GM23248 (cell line): ENCODE measurements at places on chromosomes 1 and 21.

DNA sequence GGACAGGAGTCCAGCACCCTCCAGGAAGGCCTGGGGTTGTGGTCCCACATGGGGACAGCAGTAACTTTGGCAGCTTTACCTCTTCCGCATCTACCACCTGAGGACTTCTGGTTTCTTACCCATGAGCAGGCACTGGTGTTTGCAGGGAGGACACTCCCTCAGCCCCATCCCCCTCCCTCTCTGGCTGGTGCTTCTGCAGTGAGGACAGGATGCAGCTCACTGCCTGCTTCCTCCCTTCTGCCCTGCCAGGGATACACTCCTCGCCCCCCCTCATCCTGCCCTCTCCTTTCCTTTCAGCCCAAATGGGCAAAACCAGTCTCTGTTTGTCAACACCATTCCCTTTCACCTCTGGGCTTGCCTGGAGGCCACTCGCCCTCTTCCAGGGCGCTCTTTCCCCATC, 62.4 kb downstream of the KIRREL1 start:
- DNase-seq: no peak

GRCh38 chr1:209866201-209866600, 38.4 kb downstream of the UTP25 start:
- DNase-seq: no peak

GRCh38 chr1:78088015-78088414, 42.2 kb downstream of the GIPC2 start:
- no peak for DNase-seq

DNA sequence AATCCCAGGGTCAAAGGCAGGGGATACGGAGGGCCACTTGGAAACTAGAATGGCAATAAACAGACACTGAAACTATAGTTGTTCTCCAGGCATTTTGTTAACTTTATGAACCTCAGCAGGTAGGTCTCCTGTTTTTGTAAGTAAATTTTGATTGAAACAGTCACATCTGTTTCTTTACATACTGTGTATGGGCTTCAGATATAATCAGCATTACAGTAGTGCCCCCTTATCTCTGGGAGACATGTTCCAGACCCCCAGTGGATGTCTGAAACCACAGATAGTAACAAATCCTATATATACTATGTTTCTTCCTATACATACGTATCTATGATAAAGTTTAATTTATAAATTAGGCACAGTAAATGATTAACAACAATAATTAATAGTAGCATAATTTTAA, 11.5 kb downstream of the STIL start:
- no peak for DNase-seq

DNA sequence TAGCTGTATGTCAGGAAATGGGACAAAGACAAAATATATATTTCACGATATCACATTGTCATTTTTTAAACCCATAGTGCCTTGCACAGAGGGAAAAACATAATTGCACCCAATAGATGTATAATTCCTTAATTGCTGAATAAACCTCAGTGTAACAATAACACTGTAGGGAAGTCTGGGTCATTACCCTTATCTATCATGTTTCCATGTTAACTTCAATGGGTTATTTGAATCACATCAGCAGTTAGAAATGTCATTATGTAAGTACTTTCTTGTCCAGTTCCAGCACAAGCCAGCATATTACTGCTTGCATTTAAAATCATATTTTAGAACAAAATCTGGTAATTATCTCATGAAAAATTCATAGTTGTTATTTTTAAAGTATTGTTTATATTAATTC, 222.7 kb downstream of the HMCN1 start:
- no peak for DNase-seq

GRCh38 chr1:246153796-246154212, 353.3 kb downstream of the SMYD3 start:
- no peak for DNase-seq

- DNase-seq: peak; percentile 69
Observed at GRCh38 chr1:23168079-23168444, 594 bp downstream of the LUZP1 start.

GRCh38 chr1:20185834-20186782, at the start of the genes PLA2G2C and UBXN10:
Gene PLA2G2C, minus strand, starts transcription at chr1:20186518. Its CDS starts 9,155 bp downstream, at chr1:20177363.
Gene UBXN10, plus strand, starts transcription at chr1:20186096. Its CDS starts 4,466 bp downstream, at chr1:20190562.
- peak; percentile 23 for DNase-seq

GRCh38 chr1:33547576-33547975, 75.1 kb downstream of the ZSCAN20 start:
- DNase-seq: no peak

DNA sequence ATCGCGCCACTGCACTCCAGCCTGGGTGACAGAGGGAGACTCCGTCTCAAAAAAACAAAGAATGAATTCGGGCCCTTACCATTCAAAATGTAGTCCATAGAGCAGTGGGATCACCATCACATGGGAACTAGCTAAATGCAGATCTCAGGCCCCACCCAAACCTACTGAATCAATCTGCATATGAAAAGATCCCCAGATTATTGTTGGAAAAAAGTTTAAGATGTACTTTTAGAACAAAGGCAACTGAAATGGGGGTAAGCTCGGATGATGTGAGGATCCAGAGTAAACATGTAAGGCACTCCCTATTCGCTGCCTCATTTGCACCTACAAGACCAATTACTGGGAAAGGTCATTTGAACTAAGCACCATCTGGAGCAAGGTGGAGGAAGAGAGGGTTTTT, 803 bp upstream of the FLAD1 start:
- no peak for DNase-seq

DNA sequence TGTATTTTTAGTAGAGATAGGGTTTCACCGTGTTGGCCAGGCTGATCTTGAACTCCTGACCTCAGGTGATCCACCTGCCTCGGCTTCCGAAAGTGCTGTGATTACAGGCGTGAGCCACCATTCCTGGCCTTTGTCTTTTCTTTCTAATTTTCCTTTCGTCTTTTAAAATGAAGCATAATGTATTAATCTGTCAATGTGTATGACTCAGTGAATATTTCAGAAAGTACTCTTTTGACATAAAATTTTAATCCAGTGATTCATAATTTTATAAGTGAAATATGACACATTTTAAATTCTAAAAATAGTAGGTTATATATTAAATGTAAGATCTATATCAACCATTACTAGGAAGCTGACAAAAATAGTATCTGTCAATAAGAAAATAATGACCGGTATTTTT, 1059.0 kb upstream of the PRMT6 start:
- no peak for DNase-seq

- DNase-seq: no peak
Observed at GRCh38 chr1:35592991-35593769, 20.1 kb downstream of the TFAP2E start.

DNA sequence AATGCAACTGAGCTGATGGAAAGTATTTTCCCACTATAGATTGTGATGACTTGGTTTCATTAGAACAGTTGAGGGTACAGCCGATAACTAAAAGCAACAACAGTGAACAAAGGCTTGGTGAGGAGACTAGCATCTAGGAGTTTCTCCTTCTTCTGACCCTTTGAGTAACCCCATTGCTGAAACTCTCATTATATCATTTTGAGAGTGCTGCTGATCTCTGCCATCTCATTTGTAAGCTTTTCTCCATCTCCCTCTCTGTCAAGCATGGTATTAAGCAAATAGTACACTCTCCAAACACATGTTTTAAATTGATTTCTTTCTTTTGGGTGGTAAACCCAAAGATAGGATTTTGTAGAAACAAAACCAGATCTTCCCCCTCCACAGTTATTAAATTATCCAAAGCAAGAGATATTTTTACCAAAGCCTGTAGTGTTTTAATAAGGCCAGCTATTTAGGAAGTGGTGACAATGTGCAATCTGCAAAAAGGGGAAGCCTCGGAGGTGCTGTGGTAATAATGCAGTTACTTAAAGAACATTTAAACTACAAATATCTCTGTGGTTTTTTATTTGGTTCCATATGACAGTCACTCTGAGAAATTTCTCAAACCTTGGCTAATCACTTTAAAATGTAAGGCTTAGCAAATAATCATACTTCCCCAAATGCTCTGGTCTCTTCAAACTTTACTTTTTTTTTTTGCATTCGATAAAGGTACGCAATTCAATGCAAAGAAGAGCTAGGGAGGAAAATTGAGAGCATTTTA, 287.5 kb downstream of the HLX start:
- no peak for DNase-seq

GRCh38 chr1:225868631-225869330, 13.4 kb downstream of the TMEM63A start:
- no peak for DNase-seq

GRCh38 chr1:167344112-167344511, 123.4 kb downstream of the POU2F1 start:
- peak; percentile 23 for DNase-seq

GRCh38 chr1:246069581-246069980, 437.5 kb downstream of the SMYD3 start:
- no peak for DNase-seq

GRCh38 chr1:167701510-167701909, 20.3 kb upstream of the MPZL1 start:
- DNase-seq: no peak

- no peak for DNase-seq
Observed at GRCh38 chr1:209880031-209880430, 52.3 kb downstream of the UTP25 start.

GRCh38 chr21:35070436-35070835, 21.3 kb upstream of the RUNX1 start:
- DNase-seq: no peak

- no peak for DNase-seq
Observed at GRCh38 chr1:3879787-3880428, 20.2 kb downstream of the C1orf174 start.

DNA sequence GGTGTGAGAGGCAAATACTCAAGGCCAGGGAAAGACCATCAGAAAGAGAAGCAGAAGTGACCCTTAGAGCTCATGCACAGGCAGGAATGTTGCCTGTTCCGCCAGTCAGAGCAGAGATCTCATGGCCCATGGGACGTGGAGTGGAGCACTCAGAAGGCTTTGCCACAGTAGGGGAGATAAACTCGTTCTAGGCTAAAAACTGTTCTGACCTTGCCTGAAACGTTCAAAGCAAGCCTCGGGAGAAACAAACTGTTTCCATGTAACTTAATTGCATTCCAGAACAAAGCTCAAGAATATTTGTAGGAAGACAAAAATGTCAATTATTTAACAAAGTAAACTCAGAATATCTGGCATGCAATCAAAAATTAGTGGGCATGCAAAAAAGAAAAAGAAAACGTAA, 20.7 kb upstream of the SLC19A1 start:
- no peak for DNase-seq

- DNase-seq: peak; percentile 12
Observed at GRCh38 chr1:216847397-216848036, 124.3 kb upstream of the ESRRG start.

DNA sequence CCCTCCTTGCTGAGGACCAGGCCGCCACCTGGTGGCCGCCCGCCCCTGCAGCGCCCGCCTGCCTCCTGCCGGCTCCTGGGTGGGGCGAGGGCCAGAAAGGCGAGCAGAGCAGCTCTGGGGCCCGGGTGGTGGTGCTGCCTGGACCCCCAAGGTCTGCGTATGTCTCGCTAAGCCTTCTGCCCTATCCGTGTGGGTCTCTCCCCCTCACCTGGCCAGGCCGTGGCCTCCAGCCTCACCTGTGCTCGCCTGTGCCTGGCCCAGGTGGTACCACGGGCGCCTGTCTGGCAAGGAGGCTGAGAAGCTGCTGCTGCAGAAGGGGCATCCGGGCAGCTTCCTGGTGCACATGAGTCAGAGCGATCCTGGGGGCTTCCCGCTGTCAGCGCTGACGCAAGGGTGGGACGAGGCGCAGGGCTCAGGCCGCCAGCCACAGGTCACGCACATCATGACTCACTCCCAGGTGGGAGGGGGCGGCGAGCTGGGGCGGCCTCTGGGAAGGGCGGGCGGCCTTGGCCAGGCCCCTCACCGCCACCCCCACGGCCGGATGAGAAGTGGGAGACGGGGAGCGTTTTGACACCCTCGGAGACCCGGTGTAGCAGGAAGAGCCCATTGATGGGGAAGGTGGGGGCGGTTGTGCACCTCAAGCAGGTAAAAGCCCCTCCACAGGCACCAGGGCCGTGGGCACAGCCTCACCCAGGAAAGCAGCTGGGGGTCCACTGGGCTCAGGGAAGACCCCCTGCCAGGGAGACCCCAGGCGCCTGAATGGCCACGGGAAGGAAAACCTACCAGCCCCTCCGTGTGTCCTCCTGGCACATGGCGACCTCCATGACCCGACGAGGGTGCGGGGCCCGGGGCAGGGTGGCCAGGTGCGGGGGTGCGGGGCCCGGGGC, 9.9 kb downstream of the RNF223 start:
- DNase-seq: peak; percentile 75

DNA sequence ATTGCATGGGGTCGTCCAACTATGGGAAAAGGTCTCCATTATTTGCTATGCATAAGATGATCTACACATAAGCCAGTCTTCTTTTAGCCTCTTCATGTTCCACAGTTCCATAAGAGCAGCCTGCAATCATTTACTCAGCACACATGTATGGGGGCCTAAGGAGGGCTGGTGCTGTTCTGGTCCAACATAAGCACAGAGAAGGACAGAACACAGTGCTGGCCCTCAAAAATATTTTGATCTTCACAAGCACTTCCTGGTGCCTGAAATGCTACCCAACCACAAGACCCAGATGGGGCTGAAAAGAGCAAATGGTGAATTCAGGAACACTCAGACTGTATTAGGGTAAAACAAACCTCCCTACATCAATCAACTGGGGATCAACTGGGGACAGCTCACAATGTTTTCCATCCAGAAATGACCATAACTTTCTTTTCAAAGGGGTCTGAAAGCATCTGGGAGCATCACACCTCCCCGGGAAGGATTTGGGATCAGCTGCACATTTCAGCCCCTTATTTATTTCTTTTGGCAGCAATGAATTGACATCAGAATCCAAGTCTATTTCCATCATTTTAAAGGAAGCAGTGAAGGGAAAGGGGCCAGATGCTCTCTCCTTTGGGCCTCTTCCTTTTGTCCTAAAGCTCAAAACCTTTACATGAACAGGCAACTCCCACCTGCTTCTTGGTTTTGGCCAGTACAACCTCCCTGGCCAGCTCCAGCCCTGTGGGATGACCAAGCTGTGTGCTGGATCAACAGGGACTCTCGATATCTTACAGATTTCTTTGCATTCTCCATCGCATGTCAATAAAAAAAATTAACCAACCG, 45.7 kb downstream of the KCNN3 start:
- DNase-seq: no peak

GRCh38 chr1:226438007-226438406, 30.1 kb upstream of the PARP1 start:
- DNase-seq: peak; percentile 51

- no peak for DNase-seq
Observed at GRCh38 chr21:39625211-39625895, 12.6 kb downstream of the B3GALT5 start.

DNA sequence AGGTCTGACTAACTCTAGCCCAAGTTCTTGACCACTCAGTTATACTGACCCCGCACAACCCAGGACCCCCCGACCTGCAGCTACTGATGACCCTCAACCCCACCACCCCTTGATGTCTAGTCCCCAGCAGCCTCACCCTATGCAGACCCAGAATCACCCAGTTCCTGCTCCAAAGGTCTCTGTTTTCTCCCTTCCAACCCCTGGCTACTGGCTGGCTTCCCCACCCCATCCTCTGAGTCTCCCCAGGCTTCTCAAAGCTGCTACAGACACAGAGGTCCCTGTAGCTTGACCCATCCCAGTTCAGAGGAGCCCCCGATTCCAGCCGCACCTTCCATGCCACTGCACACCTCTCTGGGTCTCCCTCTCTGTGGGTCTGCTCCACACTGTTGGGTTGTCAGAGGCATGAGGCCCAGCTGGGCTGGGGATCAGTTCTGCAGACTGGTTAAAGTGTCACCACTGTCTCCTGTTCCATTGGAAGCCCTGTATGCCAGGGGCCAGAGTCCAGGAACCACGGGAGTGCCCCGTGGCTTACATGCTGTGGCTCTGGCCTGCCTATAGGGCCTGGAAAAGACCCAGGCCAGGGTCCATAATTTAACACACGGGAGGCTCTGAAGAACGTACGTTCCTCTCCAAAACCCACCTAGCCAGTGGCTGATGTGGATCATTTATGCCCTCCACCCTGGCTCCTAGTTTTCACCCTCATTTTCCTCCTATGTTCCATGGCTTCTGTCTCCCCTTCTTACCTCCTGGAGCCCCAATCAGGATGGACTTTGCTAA, 497 bp downstream of the PKLR start:
- DNase-seq: no peak
